HAP-1 (cell line): ENCODE measurements at places on chromosomes 16 and 17.

GRCh38 chr16:84308120-84308519 lies 13.4 kb downstream of the WFDC1 start:
- DNase-seq = peak; percentile 82

GRCh38 chr16:68229431-68230175 lies 6.3 kb downstream of the ESRP2 start:
- DNase-seq = peak; percentile 63

GRCh38 chr16:2988590-2989099 lies 8.4 kb upstream of the PKMYT1 start:
- DNase-seq = no peak

DNA sequence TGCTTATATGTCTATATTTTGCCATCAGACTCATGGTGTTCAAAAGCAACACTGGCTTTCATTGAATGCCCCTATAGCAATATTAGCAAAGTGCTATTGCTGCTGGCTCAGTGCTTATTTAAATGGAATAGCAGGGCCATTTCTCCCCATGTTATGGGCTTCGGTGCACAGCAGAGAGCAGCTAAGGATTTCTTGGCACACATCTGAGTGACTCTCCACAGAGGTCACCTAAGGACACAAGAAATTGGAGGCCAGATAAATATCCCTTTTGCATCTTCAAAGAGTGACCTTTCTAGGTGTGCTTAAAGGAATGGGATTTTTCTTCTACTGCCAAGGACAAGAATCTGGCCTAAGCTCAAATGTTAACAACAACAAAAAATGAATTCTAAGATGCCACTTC lies 751.8 kb downstream of the CDH11 start:
- no peak for DNase-seq

DNA sequence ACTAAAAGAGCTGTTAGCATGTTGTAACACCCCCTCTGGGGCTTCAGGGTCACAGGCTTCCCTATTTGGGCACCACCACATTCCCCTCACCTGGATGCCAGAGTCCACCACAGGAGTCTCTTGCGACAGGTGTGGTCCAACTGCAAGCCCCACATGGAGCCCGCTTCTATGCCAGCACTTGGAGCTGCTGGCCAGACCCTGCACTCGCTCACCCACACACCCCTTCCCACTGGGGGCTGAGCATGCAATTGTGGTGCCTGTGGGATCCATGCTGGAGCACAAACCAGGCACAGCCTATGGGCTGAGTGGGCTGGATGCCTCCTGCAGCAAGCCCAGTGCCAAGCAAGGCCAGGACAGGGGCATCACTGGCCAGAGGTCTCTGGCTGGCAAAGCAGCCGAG lies 6.0 kb upstream of the BLMH start:
- DNase-seq = no peak

DNA sequence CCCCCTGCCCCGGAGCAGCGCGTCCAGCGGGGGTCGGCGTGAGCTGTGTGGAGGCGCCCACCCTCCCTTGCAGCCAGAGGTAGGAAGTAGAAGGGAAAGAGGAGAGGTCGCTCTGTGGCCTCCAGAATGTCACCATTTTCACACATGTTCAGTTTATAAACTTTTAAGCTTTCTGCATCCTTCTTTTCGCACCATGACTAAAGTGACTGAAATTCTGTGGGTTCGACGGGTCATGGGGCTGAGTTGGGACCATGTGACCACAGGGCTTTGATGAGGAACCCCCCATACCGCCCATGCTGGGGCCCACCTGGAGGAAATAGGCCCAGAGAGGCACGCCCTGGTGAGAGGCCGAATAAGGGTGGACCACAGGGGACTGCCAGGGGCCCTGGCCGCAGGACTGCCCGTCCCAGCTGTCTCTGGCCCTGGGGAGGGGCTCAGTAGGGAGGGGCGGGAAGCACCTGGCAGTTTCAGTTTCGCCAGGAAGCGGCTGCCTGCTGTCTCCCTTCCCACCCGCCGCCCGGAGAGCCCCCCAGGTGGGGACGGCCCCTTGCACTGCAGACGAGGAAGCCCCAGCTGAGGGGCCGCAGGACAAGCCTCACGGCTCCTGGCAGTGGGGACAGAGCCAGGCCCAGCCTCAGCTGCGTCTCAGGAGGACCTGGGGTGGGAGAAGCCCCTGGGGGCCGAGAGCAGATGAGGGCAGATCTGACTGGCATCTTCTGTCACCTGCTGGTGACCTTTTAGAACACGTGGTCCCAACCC lies 9.0 kb downstream of the CBFA2T3 start:
- no peak for DNase-seq

- no peak for DNase-seq
Observed at GRCh38 chr17:81239714-81240555, 817 bp downstream of the NDUFAF8 start.

GRCh38 chr17:82228278-82228841 lies 482 bp upstream of the SLC16A3 start:
- DNase-seq = no peak

DNA sequence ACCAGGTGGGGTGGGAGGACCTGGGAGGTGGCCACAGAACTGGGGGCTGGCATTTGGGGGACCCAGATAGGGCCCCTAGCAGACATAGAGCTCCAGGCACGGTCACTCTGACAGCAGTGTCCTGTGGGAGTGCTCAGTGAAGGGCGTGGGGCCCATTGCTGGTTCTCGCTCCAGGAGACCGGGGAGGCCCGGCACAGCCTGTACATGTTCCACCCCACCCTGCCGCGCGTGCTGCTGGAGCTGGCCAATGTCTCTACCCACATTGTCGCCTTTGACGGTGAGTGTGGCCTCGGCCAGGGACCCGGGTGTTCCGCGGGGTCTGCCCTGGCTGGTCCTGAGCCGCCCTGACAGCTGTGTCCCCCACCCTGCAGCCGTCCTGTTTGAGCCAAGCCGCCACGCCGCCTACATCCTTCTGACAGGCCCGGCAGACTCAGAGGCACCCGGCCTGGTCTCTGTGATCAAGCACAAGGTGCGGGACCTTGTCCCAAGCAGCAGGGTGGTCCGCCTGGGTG lies 11.2 kb downstream of the RGS11 start:
- no peak for DNase-seq

DNA sequence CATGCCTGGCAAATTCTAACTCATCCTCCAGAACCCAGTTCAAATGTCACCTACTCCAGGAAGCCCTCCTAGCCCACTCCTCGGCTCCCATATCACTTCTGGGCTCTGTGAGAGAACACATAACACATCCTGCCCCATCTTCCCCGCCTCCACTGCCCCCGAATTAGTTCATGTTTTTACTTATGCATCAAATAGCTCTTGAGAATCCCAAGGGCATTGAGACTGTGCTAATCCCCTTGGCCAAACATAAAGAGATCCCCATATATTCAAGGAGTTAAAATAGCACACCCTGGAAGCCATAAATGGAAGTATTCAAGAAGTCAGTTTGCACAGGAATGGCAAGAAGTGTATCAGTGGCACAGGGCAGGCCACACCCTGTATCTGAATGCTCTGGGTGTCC lies 2.0 kb upstream of the CREBBP start:
- peak; percentile 91 for DNase-seq

GRCh38 chr17:81003711-81004475 lies 12.3 kb downstream of the CHMP6 start:
- peak; percentile 51 for DNase-seq

DNA sequence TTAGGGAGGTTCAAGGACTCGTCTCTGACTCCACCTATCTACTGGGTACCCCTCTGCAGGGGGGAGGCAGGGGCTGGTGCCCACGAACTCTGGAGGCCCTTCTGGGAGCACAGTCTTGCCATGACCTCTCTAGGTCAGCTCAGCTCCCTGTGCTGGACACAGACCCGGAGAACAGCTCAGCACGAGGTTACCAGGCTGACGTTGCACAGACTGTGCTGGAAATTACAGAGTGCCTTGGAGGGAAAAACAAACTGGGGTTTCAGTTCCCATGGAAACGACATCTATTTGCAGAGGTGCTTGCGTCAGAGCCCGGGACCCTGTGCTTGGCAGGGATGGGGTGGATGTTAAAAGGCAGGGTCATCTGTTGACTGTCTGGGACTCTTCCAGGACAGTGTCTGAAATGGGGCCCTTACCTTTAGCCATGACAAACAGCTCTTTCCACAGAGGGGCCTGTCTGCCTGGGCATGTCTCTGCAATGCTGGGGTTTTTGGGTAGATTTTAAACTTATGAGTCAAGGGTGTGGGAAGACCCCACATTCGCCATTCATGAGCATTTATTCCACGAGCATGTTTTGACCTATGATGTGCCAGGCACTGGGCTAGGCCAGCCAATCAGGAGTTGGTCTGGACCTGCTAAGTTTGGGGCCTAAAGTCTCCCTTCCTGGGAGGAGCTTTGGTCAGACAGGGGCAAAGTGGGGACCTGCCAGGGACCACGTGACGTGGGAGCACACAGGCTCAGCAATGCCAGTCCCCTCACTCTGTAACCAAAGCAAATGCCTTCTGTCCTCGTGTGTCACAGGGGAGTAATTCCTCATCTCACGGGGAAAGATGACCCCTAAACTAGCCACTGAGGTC lies 22.5 kb downstream of the CCR7 start:
- no peak for DNase-seq

GRCh38 chr17:9987779-9988585 lies 82.9 kb upstream of the RCVRN start:
- DNase-seq = peak; percentile 26

- no peak for DNase-seq
Observed at GRCh38 chr17:45128989-45129388, 3.3 kb downstream of the PLCD3 start.

GRCh38 chr17:82272495-82273326 lies 789 bp downstream of the CSNK1D start:
- peak; percentile 60 for DNase-seq

- DNase-seq = no peak
Observed at GRCh38 chr16:79168321-79168720, 432.2 kb downstream of the MAF start.

- no peak for DNase-seq
Observed at GRCh38 chr17:81140695-81141094, 24.6 kb upstream of the PVALEF start.
